ENCODE measurements at places on chromosomes 7 and 10.

GRCh38 chr7:106812027-106812643 lies 52.9 kb upstream of the PIK3CG start:
- peaks cover 2% of the 10 kb centered on the region for H3K27me3 ChIP-seq
- H3K4me3 ChIP-seq, result no peak overlapping the region

GRCh38 chr7:22355620-22356009 lies 1.3 kb downstream of the RAPGEF5 start:
- no peak for DNase-seq
- H3K27me3 ChIP-seq, result peaks cover 63% of the 10 kb centered on the region
- H3K36me3 ChIP-seq, result no peaks in the 10 kb centered on the region
- no peak overlapping the region for H3K27ac ChIP-seq
- H3K4me1 ChIP-seq, result peaks cover 3% of the 10 kb centered on the region

DNA sequence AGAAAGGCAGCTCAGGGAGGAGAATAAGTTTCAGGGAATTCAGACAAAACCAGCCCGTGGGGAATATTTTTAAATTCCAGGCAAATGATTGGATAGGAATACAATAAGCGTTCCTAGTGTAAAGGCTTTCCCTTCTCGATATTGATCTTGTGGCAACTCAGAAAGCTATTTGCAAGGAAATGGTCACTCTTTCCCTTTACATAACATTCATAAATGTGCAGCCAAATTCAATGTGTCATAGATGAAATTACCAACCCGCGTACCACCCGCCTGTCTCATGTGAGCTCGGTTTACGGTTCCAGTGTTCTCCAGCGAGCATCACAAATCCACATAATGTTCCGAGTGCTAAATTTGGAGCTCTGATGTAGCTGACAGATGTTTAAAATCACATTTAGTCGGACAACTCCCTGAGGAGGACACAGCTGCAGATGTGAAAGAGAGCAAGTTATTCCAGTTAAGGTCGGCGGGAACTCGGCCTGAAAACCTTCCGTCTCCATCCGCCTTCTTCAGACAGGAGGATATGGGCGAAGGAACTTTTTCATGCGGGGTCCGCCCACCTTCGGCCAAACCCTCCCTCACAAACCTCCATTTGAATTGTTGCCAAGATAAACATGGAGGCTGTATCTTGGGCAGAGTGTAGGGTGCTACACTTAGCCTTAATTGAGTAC lies 327.0 kb downstream of the RNLS start:
- no peak overlapping the region for H3K27ac ChIP-seq
- H3K36me3 ChIP-seq, result peaks cover 1% of the 10 kb centered on the region
- no peak for DNase-seq

DNA sequence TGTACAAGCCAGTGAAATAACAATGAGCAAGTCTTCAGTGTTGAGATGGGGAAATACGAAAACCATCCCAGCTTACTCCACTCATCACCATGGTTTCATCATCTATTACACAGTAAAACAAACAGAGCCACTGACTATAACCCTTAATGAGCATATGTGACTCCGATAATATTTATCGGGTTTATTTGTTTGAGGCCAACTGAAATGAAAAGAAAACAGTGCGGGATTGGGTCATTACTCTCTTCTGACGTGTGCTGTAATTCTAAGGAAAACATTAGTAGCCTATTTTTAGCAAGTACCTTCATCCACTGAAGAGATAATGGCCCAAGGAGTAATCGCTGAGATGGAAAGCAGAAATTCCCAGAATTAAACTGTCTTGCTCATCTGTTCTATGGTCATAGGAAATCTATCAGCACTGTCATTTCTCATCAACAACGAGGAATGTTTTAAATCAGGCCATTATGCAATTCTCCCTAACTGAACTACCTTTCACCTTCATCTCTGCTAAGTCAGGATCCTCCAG lies 716.5 kb downstream of the INHBA start:
- H3K27me3 ChIP-seq, result no peaks in the 10 kb centered on the region
- no peak overlapping the region for H3K27ac ChIP-seq
- no peak for DNase-seq
- H3K4me3 ChIP-seq, result no peak overlapping the region

GRCh38 chr7:153091477-153091876 lies 331.9 kb downstream of the ACTR3B start:
- H3K4me1 ChIP-seq, result no peaks in the 10 kb centered on the region
- no peak overlapping the region for H3K27ac ChIP-seq
- no peak for DNase-seq
- H3K36me3 ChIP-seq, result no peaks in the 10 kb centered on the region
- H3K27me3 ChIP-seq, result no peaks in the 10 kb centered on the region

GRCh38 chr10:98510412-98510995 lies 63.8 kb upstream of the HPS1 start:
- H3K27ac ChIP-seq, result no peak overlapping the region
- peaks cover 4% of the 10 kb centered on the region for H3K27me3 ChIP-seq
- H3K4me3 ChIP-seq, result no peak overlapping the region

Data from T-helper 2 cell treated with Interferon-gamma antibody and Interleukin-4, amounts not matched to agents 5 μg/mL and 100 μg/mL, for 36 hours (primary cell).